ENCODE measurements at places on chromosomes 7 and 10.

GRCh38 chr10:1576467-1577372, 160.6 kb downstream of the ADARB2 start:
- DNase-seq = no peak

GRCh38 chr10:21449288-21449966, 76.1 kb downstream of the SKIDA1 start:
- DNase-seq = no peak

DNA sequence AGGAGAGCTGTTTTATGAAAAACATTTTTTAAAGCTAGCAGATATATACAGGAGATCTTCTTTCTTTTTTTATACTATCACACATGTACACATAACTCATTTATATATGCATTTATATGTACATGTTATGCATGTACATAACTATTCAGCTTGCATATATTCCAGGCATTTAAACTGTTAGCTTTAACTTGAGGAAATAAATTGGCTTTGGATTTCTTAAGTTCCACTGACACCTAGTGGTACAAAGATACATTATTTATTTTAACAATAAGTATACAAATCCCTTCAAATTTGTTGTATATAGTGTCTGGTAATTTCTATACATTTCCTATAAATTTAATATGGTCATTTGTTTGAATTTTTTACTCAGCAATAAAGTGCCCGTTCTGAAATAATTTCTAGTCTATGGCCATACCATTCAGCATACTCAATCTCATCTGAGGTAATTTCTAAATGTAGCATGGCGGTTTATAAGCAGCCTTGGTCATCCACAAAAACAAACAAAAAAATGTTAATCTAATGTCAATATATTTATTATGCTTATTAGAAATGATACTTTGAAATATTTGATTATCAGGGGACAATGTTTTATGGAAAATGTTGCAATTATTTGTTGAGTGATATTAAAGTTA, 11.6 kb downstream of the ZDHHC6 start:
- DNase-seq = no peak

DNA sequence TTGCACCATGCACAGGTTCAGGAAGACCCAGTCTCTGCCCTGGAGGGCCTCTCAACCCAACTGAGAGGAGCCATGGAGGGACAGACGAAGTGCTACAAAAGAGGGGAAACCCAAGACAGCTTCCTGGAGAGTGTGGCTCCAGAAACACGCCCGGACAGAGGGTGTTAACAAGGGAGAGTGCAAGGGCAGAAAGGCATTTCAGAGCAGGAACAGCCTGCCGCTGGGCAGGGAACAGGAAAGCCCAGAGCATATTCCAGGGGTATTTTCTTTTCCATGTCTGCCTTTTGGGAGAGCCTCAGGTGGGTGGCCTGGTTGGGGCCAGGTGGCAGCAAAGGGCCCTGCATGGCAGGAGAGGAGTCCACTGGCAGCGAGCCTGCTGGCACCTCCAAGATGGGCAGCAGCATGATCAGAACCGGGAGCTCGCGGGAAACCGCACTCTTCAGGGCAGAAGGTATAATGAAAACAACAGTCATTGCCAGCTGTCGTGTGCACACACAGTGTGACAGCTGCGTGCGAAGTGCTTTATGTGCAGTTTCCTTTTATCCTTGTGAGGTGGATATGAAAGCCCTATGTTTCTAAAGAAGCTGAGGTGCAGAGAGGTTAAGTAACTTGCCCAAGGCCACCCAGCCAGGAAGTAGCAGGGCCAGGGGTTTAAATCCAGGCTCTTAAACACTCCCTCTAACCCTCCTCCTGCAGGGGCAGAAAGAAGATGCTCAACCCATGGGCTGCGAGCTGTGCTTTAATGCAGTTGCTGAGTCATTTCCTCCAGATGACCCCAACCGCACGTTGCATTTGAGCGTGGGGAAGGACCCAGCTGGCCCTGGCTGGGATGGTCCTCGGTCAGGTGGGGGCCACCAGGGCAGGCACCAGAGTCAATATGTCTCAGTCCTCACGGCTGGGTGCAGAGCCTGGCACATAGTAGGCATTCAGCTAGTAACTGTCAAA, 128.6 kb downstream of the OAT start:
- no peak for DNase-seq

- no peak for DNase-seq
Measured at GRCh38 chr10:25014579-25014978, 1.4 kb downstream of the ENKUR start.

DNA sequence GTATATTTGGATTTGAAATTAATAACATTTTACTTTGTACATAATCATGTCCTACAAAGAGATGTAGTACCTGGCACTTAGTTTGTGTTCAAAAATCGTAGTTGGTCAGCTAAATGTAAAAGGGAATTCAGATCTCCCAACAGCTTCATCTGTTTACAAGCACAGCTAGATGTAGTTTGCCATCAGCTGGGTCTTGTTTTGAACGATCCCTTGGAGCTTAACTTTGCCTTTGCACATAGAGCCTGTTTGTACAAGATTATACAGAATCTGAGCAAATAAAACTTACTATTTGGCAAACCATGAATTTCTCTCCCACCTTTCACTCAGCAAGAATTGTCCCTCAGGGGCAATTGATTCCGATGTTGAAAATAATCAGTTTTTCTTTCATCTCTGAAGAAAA, 36.1 kb upstream of the ADD3 start:
- no peak for DNase-seq

- no peak for DNase-seq
Measured at GRCh38 chr7:29372351-29373090, 177.9 kb downstream of the CHN2 start.

DNA sequence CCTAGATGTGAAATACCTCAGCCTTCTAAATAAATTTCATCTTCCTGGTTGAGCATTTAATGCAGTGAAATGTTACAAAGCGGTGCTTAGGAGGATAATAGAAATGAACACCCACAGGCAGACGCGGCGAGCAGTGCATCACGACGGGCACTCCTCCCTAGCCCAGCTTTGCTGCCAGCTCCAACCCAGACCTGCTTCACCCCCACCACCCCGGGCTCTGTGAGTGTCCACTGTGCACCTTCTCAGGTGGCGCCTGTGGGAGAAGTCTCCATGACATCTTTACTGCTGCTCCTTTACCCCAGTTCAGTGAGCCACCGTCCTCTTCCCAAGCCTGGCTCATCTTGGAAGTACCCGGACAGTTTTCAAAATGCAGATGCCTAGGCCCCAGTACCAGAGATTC, 5.2 kb upstream of the CHST15 start:
- no peak for DNase-seq

- no peak for DNase-seq
Measured at GRCh38 chr7:15011289-15011688, 108.7 kb upstream of the DGKB start.

DNA sequence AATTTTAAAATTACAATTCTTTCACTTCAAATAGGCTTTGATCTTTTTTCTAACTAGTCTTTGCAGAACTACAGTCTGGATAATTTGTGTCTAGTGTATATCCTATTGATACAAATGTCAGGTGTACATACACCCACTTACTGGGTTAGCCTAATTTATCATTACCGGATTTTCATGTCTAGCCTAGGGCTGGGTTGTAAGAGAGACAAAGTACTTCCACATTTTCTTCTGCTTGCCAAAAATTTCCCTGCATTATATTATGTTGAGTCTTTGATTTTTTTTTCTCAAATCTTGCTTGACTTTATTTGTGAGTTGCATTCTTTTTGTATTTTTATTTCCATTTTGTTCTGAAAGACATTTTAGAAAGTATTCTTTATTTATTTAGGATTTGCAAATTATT, 284.8 kb upstream of the FZD8 start:
- DNase-seq = no peak

GRCh38 chr10:35456153-35456720, 119.9 kb downstream of the CCNY start:
- DNase-seq = no peak

- no peak for DNase-seq
Measured at GRCh38 chr7:151727579-151728285, 149.2 kb downstream of the PRKAG2 start.

GRCh38 chr10:112875476-112876267, 74.4 kb upstream of the TCF7L2 start:
- DNase-seq = no peak

DNA sequence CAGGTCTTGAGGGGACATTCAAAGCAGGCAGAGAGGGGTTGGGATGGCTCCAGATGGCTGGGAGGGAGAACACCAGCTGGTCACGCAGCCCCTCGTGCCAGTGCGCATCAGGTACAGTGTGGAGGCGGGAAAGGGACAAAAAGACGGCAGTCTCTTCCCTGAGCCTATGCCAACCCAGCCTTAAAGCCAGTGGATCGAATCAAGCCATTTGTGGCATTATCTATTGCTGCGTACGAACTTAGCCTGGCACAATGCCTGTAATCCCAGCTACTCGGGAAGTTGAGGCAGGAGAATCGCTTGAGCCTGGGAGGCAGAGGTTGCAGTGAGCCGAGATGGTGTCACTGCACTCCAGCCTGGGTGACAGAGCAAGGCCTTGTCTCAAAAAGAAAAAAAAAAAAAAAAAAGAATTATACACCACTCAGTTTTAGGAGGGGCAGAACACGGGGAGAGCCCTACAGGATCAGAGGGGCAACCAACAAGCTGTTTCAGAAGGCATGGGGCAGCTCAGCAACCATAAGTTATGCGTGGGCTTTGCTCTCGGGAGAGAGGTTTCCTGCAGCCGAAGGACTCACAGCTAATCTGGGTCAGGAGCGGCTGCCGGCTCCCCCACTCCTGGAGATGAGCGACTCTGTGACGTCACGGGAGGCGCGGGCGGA, 356 bp upstream of the NDUFB2 start:
- peak; percentile 8 for DNase-seq

- DNase-seq = no peak
Measured at GRCh38 chr10:93821051-93821772, 63.5 kb downstream of the LGI1 start.
